ENCODE measurements at places on chromosomes 7 and 10. TPM values are rescaled to one million over a fixed set of nuclear protein-coding genes. Genes with fewer than 3 reads are reported as not detected.

Gene MLXIPL
- 1.4 TPM for total RNA-seq

Gene ASAH2
- 2.8 TPM for total RNA-seq

Gene COMMD3
- 44.5 TPM for total RNA-seq

Gene TRIM74
- 0.39 TPM for total RNA-seq

Gene PITX3
- total RNA-seq: 1.5 TPM

Gene FAM53B
- total RNA-seq: 15.0 TPM
